ENCODE measurements at places on chromosomes 1 and 21. TPM values are rescaled to one million over a fixed set of nuclear protein-coding genes. Genes with fewer than 3 reads are reported as not detected.
A peak's percentile ranks its signal among the peaks of the same experiment; 100 is the strongest.

DNA sequence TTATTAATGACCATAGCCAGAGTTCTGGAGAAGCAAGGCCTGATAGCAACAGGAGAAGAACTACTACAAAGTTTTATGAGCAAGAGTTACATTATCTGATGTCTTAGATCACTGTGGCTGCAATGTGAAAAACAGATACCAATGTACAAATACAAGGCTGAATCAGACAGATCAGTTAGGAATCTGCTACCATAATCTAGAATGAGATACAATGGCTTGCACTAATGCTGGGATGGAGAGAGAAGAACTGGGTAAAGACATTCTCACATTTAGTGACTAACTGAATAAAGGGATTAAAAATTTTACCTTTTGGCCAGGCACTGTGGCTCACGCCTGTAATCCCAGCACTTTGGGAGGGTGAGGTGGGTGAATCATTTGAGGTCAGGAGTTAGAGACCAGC is 41.3 kb downstream of the ARID4B start:
- no peak for DNase-seq

DNA sequence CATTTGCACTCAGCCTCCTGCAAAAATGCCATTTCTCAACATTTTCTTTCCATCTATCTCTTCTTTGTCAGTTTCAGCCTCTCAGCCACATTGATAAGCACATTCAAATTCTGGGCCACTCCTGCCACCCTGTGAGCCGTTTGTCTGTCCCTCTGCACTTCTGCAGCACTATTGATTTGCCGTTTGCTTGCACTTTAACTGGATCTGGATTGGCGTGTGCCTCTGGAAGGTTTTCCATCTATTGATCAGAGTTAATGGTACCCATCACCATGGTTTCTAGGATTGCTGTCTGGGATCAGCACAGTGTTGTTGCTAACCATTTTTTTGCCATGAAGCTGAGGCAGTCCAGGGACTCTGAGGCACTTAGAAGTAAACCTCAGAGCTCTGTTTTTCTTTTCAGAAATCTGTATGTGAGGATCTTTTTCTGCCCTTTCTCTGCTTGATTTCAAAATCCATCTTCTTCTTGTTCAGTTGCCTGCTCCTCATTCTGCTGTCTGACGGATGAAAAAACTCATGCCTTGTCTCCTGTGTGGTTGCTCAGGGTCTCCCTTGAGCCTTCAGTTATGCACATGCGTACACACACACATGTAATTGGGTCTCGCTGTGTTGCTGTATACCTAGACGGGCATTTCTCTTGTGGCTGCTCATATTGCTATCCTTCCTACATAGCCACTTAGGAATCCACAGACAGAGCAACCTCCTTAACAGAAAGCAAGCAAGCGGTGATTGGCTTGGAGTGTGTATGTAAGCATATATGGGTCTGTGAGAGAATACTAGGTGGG is 67.9 kb downstream of the NOS1AP start:
- no peak for DNase-seq

MAN1C1 gene
- 0.45 TPM for total RNA-seq

GRCh38 chr1:44422161-44422560 is 17.1 kb downstream of the RNF220 start:
- DNase-seq: no peak

SLAMF7 gene
- not detected for total RNA-seq

DNA sequence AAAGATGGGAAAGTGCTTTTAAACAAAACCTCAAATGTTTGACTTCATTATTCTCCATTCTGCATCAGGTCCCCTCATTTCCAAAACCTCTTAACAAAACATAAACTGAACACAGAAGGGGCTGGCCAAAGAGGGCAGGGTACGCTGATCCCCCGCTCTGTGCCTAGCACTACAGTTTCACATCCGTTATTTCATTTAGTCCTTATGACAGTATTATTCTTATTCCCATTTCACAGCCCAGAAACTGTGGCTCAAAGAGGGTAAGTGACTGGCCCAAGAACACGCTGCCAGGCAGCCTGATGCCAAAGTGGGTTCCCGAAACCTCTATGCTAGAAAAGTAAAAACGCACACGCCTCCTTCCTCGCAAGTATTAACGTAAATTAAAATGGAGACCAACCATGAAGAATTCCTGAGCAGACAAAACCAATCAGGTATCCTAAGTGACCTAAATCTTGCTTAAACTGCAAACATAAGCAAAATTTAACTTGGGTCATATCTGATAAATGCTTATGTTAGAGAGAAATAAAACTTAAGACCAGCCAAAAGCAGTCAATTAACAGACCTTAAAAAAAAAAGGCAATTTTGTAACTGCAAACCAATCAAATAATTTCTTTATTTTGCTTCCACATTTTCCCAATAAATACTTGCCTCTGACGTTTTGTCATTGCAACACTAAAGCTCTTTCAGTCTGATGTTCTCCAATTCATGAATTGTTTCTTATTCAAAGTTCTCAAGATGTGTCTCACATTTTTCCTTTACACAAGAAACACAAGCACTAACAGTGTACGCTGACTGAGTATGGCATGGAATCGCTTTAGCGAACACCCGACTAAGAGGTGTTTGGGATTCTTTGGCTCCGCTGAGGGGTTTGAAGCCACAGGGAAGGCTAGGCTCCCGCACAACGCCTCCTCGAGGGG is 653 bp downstream of the CASP9 start:
- peak; percentile 20 for DNase-seq

DNA sequence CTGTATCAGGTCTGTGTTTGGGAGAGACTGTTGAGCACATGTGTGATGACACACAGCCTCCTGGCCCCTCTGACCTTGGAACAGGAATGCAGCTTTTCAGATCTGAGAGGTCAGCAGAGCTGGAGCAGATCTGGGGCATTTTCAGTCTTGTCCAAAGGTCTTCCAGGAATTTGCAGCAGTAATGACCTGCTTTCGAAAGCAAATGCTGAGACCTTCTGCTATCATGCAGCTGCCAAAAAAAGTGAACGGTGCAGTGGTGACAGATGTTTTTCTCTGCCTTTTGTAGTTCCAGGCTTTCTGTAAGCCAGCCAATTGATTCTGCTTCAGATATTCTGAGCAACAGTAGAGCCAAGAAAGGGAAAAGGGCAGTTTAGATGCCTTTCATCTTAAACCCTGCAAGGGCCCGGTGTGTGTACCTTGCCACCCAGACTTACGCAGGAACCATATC is 137.8 kb upstream of the COA6 start:
- DNase-seq: no peak

DNA sequence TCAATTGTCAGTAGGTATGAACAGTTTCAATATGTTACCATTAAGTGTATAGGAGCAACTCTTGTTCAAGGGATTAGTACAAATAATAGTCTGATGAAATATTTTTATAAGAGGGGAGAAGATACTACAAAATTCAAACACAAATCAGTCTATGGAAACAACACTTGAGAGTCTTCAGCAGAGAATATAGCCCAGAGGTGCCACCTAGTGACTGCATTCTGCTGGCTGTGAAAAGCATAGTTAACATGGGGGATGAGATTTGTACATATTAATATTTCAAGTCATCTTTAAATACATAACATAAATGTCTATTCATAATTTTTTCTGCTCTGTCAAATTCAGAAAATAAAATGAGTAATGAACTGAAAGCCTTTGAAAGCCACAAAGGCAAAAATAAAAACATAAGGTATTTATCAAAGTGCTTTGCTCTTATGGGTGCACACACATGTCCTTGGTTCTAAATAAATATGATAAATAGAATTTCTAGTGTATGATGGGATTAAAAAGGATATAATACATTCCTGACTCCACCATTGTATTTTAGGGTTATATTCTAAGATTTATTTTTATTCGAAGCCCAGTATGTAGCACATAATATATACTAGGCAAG is 440.9 kb upstream of the ZRANB2 start:
- peak; percentile 57 for DNase-seq

DNA sequence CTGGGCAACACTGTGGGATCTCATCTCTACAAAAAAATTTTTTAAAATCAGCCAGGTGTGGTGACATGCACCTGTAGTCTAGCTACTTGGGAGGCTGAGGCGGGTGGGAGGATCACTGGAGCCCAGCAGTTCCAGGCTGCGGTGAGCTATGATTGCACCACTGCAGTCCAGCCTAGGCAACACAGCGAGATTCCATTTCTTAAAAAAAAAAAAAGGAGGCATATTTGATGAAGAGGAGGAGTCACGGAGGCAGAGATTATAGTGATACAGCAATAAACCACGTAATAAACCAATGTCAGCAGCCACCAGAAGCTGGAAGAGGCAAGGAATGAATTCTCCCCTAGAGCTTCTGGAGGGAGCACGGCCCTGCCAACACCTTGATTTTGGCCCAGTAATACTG is 4.0 kb downstream of the LIX1L start:
- no peak for DNase-seq

DNA sequence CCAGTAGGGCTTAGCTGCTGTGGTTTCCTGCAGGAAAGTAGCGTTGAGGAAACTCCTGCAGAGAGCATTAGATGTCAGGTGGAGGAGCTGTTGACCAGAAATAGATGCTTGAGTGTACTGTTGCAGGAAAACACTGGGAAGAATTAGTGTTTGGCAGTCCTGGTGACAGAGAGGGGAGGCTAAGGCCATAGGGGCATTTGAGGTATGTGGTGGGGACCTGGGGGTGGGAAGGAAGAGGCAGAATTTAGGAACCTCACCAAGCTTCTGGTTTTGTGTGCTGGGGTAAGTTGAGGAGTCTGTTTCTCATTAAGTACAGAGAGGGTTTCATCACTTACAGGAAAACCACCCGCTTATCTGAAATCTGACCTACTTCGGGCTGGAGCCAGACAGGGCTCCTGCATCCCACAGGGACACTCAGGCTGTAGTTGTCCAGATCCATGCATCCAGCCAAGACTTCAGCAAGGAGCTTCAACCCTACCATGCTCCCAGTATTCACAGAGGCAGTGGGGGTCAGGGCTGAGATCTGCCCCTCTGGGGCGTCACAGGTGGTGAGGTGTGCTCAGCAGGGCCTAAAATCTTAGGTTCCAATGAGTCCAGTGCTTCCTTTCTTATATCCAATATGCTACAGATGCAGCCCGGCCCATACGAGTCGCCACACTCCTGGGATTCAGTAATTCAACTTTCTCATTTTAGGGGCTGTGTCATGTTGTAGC is 15.1 kb downstream of the SH2D2A start:
- peak; percentile 20 for DNase-seq

- DNase-seq: no peak
Observed at GRCh38 chr21:37478794-37479193, 112.2 kb downstream of the DYRK1A start.

GRCh38 chr1:43383449-43383848 is 6.2 kb downstream of the MED8 start:
- DNase-seq: peak; percentile 47

- peak; percentile 45 for DNase-seq
Observed at GRCh38 chr1:37807220-37807554, 403 bp upstream of the C1orf122 start.

TNN gene
- not detected for total RNA-seq

SLC35A3 gene
- 33.2 TPM for total RNA-seq

GRCh38 chr1:66464802-66465201 is 69.2 kb upstream of the SGIP1 start:
- DNase-seq: peak; percentile 99

DENND1B gene
- 6.5 TPM for total RNA-seq

- DNase-seq: no peak
Observed at GRCh38 chr1:65277605-65278347, 31.6 kb upstream of the DNAJC6 start.

DNA sequence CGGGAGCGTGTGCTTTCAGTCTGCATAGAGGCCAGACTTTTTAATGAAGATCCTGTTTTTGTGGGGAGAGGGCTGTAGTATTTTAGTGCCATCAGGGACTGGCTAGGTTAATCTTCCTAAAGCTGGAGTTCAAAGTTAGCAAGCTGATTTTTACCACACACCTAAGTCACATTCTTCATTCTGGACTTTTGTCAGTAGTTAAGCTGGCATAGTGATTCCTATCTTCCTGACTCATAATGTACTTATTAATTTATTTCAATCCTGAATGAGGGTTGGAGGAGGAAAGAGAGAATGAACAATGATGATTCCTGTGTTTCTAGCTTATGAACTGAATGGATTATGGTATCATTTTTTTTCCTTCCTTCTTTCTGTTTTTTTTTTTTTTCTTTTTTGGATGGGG is 24.9 kb upstream of the ZNF644 start:
- DNase-seq: no peak

DNA sequence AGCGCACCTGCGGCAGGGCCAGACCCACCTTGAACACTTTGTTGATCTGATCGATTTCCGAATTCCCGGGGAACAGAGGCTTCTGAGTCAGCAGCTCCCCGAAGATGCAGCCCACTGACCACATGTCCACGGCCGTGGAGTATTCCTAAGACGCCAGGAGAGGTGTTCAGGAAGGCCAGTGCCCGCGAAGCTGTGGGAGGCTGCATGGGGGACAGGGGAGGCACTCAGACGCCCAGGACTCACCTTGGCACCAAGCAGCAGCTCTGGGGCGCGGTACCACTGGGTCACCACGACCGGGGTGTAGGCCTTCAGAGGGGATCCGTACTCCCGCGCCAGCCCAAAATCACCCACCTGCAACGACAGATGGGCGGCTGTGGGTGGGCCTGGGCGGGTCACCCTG is 11.2 kb upstream of the SLC35E2B start:
- DNase-seq: no peak

DNA sequence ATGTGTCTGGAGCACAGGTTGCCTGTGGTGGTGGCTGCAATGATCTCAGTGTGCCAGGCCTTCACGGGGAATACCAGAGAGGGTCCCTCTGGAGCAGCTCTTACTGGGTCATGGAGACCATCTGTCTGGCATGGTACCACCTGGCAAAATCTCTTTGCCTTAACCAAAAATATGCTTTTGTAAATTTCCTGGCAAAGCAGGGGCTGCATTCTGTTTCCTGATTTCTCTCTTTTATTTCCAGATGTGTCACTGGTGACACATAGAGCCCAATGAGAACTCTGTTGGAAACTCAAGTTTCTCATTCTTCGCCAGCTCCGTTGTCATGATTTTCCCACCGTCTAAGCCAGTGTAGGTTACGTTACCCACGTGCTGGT is 136.5 kb downstream of the FGGY start:
- DNase-seq: peak; percentile 92

GJA9 gene
- total RNA-seq: not detected

DNA sequence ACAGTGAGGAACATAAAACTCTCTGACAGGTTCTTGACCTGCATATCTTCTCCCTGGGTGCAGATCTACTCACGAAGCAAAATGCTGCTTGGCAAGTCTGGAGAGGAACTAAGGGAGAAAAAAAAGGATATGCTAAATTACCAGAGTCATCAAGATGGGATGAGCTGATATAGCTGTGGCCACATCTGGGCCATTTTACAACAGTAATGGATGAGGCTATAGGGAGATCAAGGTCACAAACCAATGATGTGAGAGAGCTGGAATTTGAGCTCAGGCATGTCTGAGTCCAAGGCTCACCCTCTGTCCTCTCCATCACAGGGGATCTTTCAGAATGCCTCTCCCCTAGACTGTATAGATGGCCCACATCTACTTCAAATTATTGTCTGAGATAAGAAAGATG is 26.2 kb downstream of the ZMYND12 start:
- no peak for DNase-seq

GNAT2 gene
- not detected for total RNA-seq

- DNase-seq: no peak
Observed at GRCh38 chr1:166272155-166272554, 105.4 kb upstream of the FAM78B start.

DNA sequence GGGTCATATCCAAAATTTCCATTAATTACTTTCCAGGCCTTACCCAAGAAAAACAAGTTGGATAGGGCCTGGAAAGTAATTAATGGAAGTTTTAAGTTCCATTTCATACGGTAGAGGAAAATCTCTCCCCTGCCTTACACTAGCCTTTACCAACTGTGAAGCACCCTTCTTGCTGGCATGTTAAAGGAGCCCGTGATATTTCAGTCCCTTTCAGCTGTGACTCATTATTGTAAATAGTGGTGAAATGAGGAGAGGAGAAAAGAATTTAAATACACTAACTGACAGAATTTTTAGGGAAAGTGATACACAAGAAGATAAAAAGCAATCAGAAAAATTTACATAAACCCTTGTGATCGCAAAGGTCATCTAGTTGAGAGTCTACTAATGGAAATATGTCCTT is 20.3 kb upstream of the KAZN start:
- no peak for DNase-seq
